ENCODE measurements at places on chromosomes 1 and 21.

- no peak for DNase-seq
These were observed 981.7 kb upstream of the B3GALT2 start for GRCh38 chr1:194167956-194168640.

GRCh38 chr1:6447016-6447817 lies 18.8 kb downstream of the TNFRSF25 start:
- no peak for DNase-seq

- no peak for DNase-seq
These were observed 127.3 kb downstream of the HLCS start for GRCh38 chr21:36839123-36839522.

DNA sequence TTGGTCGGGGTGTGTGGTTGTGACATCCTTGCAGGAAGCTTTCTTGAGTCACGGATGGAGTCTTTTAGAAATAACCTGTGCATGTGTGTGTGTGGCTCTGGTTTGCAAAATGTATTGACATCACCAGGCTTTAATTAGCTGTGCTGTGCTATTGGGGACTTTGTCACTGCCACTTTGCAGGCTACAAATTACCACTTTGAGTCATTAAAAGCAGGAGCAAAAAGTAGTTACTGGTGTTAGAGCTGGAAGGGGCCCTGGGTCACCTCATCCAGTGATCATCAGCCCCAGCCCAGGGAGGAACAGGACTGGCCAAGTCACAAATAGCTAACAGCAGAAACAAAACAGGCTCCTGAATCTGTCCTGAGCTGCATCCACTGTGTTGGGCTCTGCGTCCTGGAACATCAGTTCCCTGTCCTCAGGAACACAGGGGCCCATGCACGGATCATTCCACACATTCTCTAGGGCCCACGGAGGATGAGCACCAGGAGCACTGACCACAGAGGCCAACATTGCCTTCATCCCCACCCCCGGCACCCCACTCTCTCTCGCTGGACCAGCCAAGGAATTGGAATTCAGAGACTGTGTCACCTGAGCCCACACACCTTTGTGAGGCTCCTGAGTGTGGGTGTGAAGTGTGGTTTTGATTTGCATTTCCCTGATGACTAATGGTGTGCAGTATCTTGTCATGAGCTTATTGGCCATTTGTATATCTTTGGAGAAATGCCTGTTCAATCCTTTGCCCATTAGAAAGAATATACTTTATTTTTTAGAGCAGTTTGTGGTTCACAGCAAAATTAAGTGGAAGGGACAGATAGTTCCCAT lies 280.1 kb upstream of the C1orf174 start:
- no peak for DNase-seq

- DNase-seq: no peak
These were observed 64.2 kb downstream of the SLC30A7 start for GRCh38 chr1:100960098-100960497.

- DNase-seq: no peak
These were observed 16.2 kb downstream of the DOCK7 start for GRCh38 chr1:62672029-62672428.

DNA sequence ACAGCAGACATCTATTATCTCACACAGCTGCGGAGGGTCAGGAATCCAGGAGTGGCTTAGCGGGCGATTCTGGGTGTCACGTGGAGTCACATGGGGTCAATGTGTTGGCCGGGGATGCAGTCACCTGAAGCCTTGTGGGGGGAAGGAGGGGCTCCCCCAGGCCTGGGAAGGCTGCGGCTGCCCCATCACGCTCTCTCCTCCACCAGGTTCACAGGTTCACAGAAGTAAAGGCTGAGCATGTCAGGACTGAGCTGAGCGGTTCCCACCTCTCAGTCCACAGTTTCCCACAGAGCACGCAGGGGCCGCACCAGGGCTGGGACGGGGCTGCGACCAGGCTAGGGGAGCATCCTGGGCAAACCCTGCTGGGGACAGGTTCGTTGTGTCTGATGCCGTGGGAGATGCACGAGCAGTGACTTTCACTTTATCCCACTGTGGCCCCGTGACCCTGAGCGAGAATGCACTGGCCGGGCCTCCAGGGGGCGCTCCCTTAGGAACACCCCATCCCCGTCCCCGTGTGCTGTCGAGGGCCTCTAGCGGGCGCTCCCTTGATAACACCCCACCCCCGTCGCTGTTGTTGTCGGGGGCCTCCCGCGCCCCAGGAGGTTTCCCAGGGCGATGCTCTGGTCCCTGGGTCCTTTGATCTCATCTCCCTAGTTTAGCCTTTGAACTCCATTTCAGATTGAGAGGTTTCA lies 73.2 kb upstream of the TRAPPC10 start:
- peak; percentile 92 for DNase-seq

DNA sequence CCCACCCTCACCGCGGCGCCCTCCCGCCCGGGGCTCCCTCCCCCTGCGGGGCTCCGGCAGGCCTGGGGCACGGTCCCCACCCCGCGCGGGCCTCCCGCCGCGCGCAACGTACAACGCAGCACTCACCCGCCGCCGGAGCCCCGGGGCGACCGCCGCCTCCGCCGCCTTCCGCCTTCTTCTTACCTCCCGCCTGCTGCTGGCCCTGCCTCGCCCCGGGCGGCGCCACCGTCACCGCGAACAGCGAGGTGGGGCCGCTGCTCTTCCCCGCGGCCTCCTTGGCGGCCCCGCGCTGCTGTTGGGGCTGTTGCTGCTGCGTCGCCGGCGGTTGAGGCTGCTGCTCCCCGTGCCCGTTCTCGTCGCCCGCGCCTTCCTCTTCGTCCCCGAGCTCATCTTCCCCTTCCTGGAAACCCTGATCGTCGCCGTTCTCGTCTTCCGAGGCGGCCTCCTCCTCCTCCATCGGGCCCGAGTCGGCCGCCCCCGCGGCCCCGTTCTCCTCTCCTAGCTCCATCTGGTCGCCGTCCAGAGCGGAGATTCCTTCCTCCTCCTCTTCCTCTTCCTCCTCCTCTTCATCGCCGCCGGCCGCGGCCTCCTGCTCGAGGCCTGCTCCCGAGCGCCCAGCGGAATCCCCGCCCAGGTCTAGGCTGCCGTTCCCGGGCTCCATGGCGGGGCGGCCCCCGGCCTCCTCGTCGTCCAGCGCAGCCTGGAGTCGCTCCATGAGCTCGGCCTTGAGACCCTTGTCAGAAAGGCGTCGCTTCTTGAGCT lies 671 bp downstream of the HNRNPU start:
- DNase-seq: peak; percentile 45

GRCh38 chr1:40789661-40790430 lies 6.3 kb downstream of the KCNQ4 start:
- no peak for DNase-seq

DNA sequence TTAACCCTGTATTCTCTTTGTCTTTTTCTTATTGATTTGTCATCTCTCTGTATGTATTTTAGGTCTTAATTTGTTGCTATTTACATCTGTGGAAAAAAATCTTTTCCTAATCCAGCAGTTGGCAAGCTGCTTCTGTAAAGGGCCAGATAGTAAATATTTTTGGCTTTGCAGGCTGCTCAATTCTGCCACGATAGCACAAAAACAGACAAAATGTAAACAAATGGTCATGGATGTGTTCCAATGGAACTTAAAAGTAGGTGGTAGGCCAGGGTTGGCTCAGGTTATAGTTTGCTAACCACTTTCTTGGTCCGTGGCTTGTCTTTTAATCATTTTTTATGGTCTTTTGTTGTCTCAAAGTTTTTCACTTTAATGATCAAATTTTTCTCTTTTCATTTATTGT lies 371.8 kb downstream of the HHAT start:
- no peak for DNase-seq

DNA sequence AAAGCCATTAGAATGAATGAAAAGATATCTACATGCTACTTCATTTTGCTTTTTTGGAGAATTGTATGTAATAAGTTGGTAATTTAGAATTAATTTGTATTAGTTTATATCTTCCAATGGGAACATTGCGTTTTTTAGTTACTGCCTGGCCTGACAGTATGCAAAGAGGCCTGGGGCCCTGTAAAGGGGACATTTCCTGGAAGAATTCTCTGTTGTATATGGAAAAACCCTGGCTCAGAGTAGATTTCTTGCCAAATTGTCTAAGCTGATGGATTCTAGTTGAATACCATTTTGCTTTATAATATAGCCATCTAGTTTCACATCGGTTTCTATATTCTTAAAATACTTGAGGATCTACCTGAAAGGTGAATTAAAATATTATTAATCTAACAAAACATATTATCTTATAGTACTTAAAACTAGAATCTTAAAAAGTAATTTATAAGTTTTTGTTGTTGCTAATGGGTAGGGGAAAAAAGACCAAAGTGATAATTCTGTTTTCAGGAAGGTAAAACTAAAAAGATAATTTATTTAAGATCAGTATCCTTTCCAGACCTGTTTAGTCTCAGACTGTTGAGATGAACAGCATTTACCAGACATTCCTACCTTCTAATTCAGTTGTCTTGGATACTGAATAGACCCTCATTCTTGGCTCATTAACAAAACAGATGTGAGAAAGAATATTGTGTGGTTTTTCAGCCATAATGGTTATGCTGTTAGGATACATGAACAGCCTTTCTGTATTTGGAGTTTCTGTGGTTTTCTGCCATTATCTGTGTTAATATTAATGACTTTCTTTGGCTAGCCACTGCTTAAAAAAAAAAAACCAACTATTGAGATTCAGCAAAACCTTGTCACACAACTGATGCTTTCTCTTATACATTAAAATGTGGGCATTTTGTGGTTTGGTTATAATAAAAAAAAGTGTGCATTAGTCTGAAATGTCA lies 4.8 kb downstream of the AGO3 start:
- no peak for DNase-seq

DNA sequence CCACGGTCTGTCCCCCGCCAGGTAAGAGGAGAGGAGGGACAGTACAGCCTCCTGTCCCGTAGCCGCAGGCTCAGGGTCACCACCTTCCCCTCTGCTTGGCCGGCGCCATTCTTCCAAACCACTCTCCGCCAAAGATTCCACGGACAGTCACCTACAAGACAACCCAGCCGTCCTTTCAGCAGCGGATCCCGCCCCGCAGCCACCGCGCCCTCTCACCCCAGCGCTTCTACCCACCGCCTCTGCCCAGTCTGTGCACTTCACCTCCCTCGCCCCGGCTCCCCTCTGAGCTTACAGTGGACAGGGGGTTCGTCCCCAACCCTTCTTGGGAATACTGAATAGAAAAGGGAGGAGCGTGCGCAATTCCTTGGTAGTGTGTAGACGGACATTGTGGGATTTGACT lies 319.6 kb downstream of the FAM72C start:
- DNase-seq: no peak

DNA sequence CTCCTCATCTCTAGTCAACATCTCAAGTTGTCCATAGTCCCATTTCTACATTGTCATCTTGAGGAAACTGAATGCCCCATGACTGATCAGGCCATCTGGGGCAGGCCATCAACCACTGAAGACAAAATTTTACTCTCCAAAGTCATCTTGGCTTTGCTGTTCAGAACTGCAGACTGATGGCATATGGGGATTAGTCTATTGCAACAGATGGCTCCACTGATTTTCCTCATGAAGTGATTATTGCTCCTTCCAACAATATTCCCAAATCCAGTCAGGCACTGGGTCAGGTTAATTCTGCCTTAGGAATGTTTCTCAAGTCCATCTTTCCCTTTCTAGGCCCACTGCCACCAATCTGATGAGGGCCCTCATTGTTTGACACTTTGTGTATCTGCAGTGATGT lies 101.7 kb downstream of the ESRRG start:
- DNase-seq: no peak

DNA sequence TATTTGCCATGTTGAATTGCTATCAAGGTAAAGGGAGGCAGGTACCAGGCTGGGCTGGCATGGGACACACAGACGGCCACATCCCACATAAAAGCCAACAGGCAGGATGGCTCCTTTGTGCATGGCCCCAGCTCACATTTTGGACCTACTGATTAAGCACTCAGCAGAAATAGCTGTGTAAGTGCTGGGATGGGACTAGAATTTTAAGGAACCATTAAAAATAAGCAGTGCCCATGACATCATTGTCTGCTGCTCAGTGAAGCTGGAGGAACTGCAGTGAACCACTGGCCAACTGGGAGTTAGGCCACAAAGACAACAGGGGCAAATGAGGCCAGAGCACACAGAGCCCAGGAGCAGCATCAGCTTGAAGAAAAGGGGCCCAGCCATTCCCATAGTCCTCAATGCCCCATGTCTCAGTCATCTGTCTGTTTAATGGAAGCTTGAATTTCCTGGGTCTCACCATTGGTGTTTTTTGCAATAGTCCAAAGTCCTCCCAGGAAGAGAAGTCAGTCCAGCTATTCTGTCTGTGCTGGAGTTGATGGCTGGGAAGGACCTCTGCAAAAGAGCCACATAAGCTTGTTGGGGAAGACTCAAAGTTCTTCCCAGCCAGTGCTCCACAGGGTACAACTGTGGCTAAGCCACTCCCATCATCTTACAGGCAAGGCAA lies 45.3 kb upstream of the TNR start:
- no peak for DNase-seq

DNA sequence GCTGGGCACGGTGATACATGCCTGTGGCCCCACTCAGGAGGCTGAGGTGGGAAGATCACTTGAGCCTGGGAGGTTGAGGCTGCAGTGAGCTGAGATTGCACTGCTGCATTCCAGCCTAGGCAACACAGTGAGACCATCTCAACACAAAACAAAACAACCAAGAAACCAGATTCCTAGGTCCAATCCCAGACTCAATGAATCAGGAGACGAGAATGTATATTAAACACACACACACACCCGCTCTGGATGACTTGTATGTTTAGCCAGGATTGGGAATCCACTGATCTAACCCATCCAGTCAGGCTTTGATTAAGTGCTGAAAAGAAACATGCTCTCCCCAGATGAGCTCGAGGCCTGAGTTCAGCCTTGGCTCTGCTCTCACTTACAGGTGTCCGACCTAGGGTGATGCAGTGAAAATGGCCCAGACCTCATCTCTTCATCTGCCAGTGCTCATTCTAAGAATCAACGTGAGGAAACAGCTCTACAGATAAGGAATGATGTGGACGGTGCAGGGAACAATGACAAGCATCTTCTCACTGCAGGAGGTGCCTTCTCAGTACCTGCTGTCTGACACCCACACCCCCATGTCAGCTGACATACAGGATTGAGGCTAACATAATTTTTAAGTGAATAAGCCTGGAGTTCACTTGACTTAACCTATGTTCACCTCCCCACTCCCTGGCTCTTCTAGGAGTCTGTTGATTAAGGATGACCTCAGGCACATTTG lies 15.3 kb upstream of the SRSF4 start:
- no peak for DNase-seq

- no peak for DNase-seq
These were observed 21.4 kb upstream of the PADI1 start for GRCh38 chr1:17183388-17184160.

DNA sequence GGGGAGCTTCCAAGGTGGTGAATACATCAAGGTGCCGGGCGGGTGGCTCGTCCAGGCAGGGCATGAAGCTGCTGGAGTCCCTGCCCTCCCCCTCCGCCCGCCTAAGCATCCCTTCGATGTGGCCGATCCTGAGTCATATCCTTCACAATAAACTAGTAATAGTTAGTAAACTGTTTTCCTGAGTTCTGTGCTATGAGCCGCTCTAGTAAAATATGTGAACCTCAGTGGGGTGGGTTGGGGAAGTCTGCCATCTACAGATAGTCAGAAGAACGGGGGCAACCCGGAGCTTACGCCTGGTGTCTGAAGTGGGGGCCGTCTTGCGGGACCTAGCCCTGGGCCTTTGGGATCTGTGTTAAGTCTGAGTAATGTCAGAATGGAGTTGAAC lies 21.6 kb downstream of the C2CD2 start:
- DNase-seq: no peak

- DNase-seq: no peak
These were observed 5.6 kb upstream of the POFUT2 start for GRCh38 chr21:45293220-45293725.

GRCh38 chr1:21165646-21166045 lies 11.1 kb downstream of the EIF4G3 start:
- DNase-seq: no peak

GRCh38 chr1:20731057-20731991 lies 1.2 kb downstream of the SH2D5 start:
- DNase-seq: no peak

GRCh38 chr1:42148166-42148565 lies 5.0 kb upstream of the GUCA2B start:
- DNase-seq: no peak
